ENCODE measurements at places on chromosomes 16 and 17.

GRCh38 chr16:23902034-23902747, 66.4 kb downstream of the PRKCB start:
- no peak for DNase-seq

DNA sequence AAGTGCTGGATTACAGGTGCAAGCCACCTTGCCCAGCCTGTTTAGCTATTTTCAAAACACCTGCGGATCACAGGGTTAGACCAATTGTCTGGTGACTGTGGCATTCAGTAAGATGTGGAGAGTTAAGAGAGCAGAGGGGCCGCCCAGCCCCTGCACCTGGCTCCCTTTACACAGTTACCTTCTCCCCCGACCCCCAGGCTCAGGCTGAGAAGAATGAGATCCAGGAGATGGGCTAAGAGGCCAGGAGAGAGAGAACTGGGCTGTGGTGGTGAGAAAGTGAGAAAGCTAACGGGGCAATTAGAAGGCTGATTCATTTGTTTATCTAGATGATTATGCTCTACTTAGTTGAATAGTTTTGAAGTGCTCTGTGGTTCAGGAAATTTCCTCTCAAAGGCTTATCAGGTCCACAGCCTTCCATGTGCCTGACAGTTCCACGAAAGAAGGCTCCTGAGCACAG, 67.8 kb upstream of the AXIN2 start:
- no peak for DNase-seq

GRCh38 chr16:6125483-6126259, 1028.1 kb upstream of the EEF2KMT start:
- DNase-seq, result no peak

GRCh38 chr17:59527325-59527917, 38.0 kb upstream of the DHX40 start:
- no peak for DNase-seq

GRCh38 chr17:35761601-35762000, 914 bp downstream of the C17orf50 start:
- DNase-seq, result no peak

DNA sequence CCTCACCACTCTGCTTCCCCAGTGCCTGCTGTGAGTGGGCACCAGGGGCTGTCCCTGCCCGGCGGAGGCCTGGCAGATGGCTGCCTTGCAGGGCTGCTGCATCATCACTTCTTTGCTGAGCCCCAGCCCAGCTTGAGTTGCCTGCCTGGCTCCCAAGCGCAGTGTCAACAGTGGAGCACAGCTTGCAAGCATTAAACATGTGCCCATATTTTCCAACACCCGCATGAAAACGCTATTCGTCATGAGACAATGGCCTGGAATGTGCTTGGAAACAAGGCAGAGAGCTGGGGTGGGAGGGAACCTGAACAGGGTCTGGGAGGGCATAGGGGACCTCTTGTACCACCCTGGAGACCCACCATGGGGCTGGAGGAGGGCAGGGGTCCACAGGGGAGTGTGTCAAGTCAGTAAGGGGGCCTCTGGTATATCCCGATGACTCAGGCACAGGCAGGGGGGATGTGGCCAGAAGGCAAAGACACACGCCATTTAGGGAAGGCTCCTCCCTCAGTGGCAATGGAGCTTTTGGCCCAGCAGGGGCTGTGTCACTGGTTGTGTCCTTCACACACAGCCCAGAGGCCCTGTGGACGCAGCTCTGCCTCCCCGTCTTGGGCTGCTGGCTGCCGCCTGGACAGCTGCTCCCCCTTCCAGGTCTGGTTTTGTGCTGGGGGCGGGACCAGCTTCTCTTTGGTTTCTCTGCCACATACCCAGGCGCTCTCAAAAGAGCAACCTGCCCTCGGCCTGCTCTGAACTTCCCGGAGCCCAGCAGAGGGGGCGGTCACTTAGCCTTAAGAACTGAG, 17.4 kb upstream of the MTSS2 start:
- peak; percentile 68 for DNase-seq

GRCh38 chr17:27247071-27247957, 46.6 kb upstream of the WSB1 start:
- DNase-seq, result peak; percentile 96

DNA sequence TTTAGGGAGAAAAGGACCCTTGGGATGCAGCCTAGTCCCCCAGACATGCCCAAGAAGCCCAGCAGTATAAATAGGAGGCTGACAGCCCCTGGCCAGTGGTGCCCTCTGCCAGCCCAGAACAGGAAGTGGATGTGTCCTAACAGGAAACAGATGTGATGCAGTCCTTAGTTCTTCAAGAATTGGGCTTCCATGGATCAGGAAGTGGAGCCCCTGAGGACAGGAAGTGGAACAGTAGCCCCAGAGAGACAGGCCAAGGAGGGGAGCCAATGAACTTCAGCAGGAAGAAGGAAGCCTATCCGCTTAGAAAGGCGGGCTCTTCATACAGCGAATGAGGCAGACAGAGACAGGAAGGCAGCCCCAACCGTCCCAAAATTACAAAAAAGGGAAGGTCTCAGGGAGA, 7.2 kb downstream of the CTF1 start:
- peak; percentile 37 for DNase-seq

- peak; percentile 66 for DNase-seq
These were observed 112.0 kb upstream of the SMURF2 start for GRCh38 chr17:64773836-64774761.
